Uterus (tissue), 4 donors: ENCODE measurements at places on chromosomes 6 and 20. TPM values are rescaled to one million over a fixed set of nuclear protein-coding genes. Genes with fewer than 3 reads are reported as not detected.

- H3K27ac ChIP-seq: no peak overlapping the region
- no peaks in the 10 kb centered on the region for H3K4me1 ChIP-seq
- DNase-seq: no peak
Observed at GRCh38 chr6:25641377-25641776, 10.6 kb upstream of the SCGN start.

METTL24 gene
- total RNA-seq: not detected

GRCh38 chr6:135534773-135535380, 37.3 kb upstream of the AHI1 start:
- H3K36me3 ChIP-seq: no peaks in the 10 kb centered on the region
- H3K4me3 ChIP-seq: no peak overlapping the region
- H3K27ac ChIP-seq: no peak overlapping the region
- H3K27me3 ChIP-seq: no peaks in the 10 kb centered on the region
- no peak for DNase-seq

DNA sequence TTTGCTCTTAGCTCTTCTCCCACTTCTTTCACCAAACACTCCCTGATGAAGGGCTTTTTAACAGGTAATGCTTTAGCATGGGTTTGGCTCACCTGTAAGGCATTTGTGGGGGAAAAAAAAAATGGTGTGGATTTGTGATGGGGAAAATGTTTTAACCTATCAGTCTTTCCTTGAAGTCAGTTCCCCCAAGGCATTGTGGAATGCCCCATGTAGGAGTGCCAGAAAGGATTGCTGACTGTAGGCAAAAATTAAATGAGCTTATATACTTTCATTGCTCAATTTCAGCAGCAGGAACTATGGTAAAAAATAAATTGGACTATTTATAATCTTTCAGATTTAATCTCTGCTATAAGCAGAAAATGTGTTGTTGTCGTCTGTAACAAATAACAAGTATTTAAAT, 10.6 kb upstream of the SASH1 start:
- H3K4me1 ChIP-seq: no peaks in the 10 kb centered on the region
- no peak overlapping the region for H3K27ac ChIP-seq
- no peaks in the 10 kb centered on the region for H3K36me3 ChIP-seq
- H3K27me3 ChIP-seq: no peaks in the 10 kb centered on the region

C6orf163 gene
- total RNA-seq: not detected

- DNase-seq: no peak
- H3K4me1 ChIP-seq: no peaks in the 10 kb centered on the region
- H3K4me3 ChIP-seq: no peak overlapping the region
- H3K27ac ChIP-seq: no peak overlapping the region
- H3K36me3 ChIP-seq: no peaks in the 10 kb centered on the region
Observed at GRCh38 chr6:41088451-41088850, 15.7 kb downstream of the NFYA start.

DNA sequence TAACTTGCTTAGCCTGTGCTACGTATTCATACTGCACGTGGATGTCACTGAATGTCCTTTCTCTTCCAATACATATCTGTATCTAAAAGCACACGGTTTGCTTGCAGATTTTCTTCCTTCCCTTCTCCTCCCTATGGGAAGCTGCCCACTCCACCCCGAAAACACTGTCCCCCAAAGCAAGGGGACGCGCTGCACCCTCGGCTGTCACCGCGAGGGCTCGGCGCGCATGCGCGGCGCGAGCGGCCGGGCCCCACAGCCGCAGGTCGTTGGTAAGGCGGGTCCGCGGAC, 659 bp downstream of the TMX4 start:
- peak overlapping the region; percentile 61 for H3K4me3 ChIP-seq
- H3K36me3 ChIP-seq: no peaks in the 10 kb centered on the region
- H3K27me3 ChIP-seq: no peaks in the 10 kb centered on the region

DNA sequence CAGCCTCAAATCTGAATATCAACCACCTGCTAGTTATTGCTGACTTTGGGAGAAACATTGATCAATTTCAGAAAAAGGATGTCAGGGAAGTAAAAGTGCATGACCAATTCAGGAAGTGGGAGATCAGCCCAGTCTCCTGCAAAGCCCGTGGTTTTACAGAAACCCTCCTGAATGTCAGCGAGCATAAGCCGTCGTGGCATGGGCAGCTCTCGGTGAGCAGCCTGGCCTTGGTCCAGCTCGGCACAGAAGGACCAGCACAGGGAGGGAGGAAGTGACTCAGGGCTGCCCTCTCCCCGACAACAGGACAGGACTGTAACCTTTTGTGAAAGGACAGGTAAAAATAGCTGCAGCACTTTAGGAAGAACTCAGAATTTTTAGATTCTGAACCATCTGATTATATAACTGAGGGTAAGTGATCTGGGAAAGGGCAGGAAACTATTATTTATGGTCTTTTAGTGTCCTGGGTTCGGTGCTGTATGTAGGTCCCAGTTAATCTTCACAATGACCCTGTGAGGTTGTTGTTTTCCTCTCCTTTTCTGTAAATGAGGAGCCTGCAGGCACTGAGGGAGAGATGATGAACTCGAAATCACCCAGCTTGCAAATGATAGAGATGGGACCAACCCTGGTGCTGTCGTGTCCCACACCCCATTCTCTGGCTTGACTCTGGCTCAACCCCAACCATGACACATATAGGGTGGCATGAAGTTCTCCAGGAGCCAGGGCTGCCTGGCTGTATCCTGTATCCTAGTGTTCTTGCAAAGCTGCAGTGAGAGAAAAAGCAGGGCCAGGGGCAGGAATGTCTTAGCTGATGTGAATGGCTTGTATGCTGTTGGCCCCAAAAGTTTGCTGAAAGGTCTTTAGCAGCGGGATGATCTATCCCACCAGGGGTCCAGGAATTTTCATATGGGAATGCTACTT, 37.6 kb downstream of the NRN1 start:
- H3K36me3 ChIP-seq: no peaks in the 10 kb centered on the region
- no peaks in the 10 kb centered on the region for H3K4me1 ChIP-seq
- DNase-seq: peak; percentile 46
- H3K4me3 ChIP-seq: no peak overlapping the region
- no peaks in the 10 kb centered on the region for H3K27me3 ChIP-seq

DNA sequence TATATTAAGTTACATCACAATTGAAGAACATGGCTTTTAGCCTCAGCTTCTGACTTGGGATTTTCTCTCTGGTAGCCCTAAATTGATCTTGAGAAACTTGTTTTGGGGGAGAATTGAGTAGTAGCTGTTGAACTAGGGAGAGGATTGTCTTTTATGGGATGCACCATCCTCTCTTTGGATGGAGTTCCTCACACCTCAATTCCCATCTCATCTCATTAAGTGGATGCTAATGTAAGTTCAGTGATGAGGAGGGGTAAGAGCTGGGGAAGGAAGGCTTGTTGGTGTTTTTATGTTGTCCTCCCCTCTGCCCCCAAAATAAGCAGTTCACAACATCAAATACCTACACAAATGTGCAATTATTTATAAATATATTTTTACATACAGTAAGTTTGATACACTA, 4.0 kb downstream of the GJA1 start:
- peak overlapping the region; percentile 84 for H3K27ac ChIP-seq
- DNase-seq: no peak
- H3K4me3 ChIP-seq: no peak overlapping the region
- no peaks in the 10 kb centered on the region for H3K36me3 ChIP-seq

- H3K27ac ChIP-seq: no peak overlapping the region
- H3K4me1 ChIP-seq: no peaks in the 10 kb centered on the region
- H3K27me3 ChIP-seq: no peaks in the 10 kb centered on the region
Observed at GRCh38 chr6:52271852-52272460, 12.6 kb downstream of the MCM3 start.

- peak overlapping the region; percentile 50 for H3K27ac ChIP-seq
- H3K4me1 ChIP-seq: peaks cover 17% of the 10 kb centered on the region
Observed at GRCh38 chr6:33695451-33695887, 16.0 kb downstream of the UQCC2 start.

DNA sequence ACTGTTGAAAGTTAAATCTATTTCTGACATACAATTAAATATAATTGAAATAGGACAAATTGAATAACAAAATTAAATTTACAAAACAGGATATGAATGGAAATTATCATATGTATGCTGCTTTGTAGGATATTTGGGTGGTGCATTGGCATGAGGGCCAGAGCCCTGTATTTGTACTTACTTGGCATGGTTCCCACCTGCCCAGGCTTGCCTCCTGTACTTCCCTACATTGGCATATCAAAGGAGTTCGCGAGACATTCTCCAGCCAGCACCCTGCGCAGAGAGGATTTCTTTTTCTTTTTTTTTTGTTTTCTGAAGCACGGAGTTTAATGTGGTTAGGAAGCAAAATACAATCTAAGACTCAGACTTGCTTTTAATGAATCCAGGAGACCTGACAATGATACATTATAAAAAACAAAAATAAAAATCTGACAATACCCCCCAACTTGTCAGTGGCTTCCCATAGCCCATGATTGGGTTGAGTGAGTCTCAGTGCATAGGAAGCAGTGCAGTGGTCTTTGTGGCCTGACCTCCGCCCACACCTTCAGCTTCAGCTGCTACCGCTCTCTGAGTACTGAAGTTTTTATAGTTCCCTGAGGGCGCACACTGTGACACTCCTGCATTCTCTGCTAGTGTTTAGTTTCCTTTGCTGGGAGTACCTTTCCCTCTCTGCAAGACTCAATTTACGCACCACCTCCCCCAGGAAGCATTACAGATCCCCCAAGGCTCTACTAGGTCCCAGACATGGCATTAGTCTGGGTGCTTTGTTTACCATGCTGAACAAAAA, 440.8 kb downstream of the UTRN start:
- H3K36me3 ChIP-seq: no peaks in the 10 kb centered on the region
- no peaks in the 10 kb centered on the region for H3K4me1 ChIP-seq
- no peak overlapping the region for H3K4me3 ChIP-seq
- no peak overlapping the region for H3K27ac ChIP-seq
- H3K27me3 ChIP-seq: no peaks in the 10 kb centered on the region

GRCh38 chr6:70196531-70196930, 106.4 kb downstream of the COL9A1 start:
- no peak overlapping the region for H3K27ac ChIP-seq
- no peaks in the 10 kb centered on the region for H3K36me3 ChIP-seq
- DNase-seq: no peak
- H3K4me1 ChIP-seq: no peaks in the 10 kb centered on the region

DNA sequence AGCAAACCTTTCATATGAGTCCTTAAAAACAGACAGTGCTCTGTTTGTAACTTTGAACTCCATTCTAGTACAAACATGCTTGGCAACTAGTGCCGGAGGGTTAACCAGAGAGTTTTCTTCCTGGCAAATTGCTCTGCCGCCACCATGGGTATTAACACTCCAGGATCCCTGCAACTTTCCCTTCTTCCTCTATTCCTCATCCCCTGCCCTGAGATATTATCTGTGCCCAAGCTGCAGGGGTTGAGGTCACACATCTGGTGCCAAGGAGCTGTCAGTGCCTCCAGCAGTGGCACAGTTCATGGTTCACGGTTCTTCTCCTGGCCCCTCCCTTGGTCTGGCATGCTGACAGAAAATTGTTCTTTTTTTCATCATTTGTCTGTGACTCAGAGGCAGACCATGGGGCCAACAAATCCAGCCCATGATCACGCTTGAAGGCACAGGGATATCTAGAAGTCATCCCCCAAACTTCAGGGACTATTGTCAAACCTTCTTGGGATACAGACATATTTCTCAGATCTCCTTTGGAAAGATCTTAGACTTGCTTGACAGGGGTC, 77.5 kb downstream of the ATXN1 start:
- no peaks in the 10 kb centered on the region for H3K36me3 ChIP-seq
- peaks cover 5% of the 10 kb centered on the region for H3K4me1 ChIP-seq
- H3K27ac ChIP-seq: peak overlapping the region; percentile 18
- DNase-seq: peak; percentile 36

GRCh38 chr6:122997541-122998150, 1.6 kb downstream of the CLVS2 start:
- H3K27me3 ChIP-seq: peaks cover 24% of the 10 kb centered on the region
- no peak overlapping the region for H3K4me3 ChIP-seq
- H3K36me3 ChIP-seq: no peaks in the 10 kb centered on the region
- H3K27ac ChIP-seq: peak overlapping the region; percentile 85
- DNase-seq: no peak

- H3K36me3 ChIP-seq: no peaks in the 10 kb centered on the region
- DNase-seq: no peak
- H3K4me3 ChIP-seq: no peak overlapping the region
- H3K4me1 ChIP-seq: no peaks in the 10 kb centered on the region
- H3K27ac ChIP-seq: no peak overlapping the region
- H3K27me3 ChIP-seq: no peaks in the 10 kb centered on the region
Observed at GRCh38 chr6:45645302-45645701, 267.6 kb upstream of the SUPT3H start.

DNA sequence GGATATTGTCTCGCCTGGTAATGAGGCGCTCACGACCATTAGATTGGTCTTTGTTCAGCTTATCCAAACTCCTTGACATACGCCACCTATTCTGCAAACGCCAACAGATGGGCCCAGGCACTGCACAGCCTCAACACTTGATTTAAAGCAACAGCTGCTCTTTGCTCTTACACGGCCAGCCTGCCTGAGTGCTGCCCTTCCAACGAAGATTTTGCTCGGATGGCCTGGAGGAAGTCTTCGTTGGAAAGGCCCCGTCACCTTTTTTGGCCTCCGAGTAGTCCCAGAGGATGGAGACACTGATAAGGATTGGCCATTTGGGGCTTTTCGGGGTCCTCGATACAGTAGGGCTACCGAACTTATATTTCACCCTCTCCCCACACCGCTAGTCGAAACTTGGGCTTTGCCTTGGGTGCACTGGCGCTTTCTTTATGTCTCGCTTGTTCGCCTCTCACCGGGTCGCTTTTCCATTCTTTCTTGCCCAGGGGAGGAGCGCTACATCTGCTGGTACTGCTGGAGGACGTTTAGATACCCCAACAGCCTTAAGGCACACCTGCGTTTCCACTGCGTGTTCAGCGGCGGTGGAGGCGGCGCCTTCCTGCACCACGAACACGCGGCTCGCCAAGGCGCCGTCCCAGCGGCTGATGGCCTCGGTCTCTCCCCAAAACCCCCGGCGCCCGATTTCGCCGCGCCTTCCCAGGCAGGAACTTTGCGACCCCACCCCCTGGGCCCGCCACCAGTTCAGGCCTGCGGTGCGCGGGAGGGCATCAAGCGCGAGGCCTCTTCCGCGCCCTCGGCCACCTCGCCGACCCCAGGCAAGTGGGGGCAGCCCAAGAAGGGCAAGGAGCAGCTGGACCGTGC, 6.1 kb downstream of the PRDM13 start:
- H3K27ac ChIP-seq: no peak overlapping the region
- peak overlapping the region; percentile 42 for H3K4me3 ChIP-seq
- H3K36me3 ChIP-seq: no peaks in the 10 kb centered on the region
- DNase-seq: no peak
- peaks cover 23% of the 10 kb centered on the region for H3K4me1 ChIP-seq
- H3K27me3 ChIP-seq: peaks cover 33% of the 10 kb centered on the region

- DNase-seq: no peak
- H3K4me3 ChIP-seq: no peak overlapping the region
- H3K27ac ChIP-seq: no peak overlapping the region
- H3K36me3 ChIP-seq: no peaks in the 10 kb centered on the region
- no peaks in the 10 kb centered on the region for H3K4me1 ChIP-seq
- no peaks in the 10 kb centered on the region for H3K27me3 ChIP-seq
Observed at GRCh38 chr6:22958677-22959076, 389.3 kb downstream of the HDGFL1 start.

- no peaks in the 10 kb centered on the region for H3K27me3 ChIP-seq
- no peaks in the 10 kb centered on the region for H3K36me3 ChIP-seq
- no peak overlapping the region for H3K27ac ChIP-seq
- DNase-seq: no peak
Observed at GRCh38 chr6:41186031-41186562, 14.9 kb downstream of the TREML2 start.

RAET1L gene
- not detected for total RNA-seq

UBE2C gene
- total RNA-seq: 12.4 TPM

CFAP61 gene
- total RNA-seq: 8.2 TPM

GRCh38 chr6:40299681-40300080, 287.5 kb downstream of the LRFN2 start:
- no peak for DNase-seq
- no peaks in the 10 kb centered on the region for H3K27me3 ChIP-seq
- H3K36me3 ChIP-seq: no peaks in the 10 kb centered on the region
- H3K4me1 ChIP-seq: no peaks in the 10 kb centered on the region
